ENCODE measurements at places on chromosomes 13 and 19.

DNA sequence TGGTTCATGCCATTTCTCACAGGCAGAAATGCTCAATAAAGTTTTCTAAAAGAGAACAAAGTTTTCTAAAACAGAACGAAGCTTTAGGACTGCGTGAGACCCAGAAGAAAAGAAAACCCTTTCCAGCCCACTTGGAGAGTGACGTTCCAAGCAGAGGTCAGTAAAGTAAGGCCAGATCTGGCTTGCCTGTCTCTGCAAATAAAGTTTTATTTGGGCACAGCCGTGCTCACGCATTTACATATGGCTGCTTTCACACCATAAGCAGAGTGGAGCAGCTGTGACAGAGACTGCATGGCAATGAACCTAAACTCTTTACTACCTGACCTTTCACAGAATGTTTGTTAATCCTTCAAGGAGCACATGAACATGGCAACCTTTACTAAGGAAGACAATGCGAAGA, 23.6 kb downstream of the IRS2 start:
- DNase-seq: no peak

DNA sequence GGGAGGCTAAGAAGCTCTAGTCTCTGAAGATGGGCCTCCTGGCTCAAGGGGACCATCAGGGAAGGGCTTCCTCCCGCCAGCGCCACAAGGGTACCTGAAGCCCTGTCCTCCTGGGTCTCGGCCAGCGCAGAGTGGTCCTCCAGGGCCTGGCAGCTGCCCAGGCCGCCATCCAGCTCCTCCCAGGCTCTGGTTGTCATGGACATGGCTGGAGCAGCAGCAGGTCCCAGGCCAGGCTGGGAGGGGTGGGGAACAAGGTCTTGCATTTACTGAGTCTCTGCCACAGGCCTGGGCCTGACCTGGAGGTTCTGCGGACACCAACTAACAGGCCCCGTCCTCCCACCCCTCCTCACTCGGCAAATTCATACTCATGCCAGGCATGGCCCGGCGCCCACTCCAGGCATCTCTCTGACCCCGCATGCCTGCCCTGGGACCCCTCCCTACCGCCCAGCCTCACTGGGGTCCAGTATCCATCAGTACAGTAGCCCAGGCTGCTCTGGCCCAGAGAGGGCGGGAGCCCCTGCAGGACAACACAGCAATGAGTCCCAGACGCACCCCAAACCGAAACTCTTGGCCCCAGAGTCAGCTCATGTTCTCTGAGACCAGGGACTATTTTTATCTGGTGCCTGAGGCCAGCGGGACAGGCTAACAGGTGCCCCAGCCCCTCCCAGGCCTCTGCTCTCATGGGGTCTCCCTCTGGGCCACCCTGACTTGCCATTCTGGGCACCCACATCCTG, 938 bp downstream of the JSRP1 start:
- no peak for DNase-seq

DNA sequence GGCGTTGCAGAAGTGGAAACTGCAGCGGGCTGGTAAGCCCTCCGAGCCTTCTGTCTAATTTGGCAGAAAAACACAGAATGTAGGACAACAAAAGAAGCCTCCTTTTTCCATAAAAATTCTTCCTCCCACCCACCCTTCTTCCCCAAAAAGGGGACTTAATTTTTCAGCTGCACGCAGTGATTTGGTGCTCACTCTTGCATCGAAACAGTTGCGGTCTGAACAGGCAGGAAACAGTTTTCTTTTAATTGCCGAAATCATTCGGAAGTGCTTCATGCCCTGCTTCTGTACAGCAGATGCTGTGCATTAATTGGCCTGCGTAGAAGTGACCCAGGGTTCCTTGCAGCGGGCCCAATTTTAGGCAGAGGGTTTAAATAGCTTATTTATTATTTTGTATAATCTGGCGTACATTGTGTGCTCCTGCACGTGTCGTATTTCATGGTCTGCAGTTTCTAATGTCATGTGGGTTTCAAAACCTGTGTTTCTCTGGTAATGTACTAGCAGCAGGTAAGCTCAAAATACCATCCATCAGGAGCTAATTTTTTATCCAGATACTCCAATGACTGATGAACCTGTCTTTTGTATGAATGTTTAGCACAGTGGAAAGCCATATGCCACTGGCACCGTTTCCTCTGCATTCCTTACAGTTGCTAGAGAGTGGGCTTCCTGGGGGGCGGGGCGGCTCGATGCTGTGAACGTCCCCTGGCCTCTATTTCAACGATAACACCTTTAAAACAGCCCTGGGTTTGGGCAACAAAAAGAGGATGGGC, 66.6 kb downstream of the GGACT start:
- DNase-seq: no peak

DNA sequence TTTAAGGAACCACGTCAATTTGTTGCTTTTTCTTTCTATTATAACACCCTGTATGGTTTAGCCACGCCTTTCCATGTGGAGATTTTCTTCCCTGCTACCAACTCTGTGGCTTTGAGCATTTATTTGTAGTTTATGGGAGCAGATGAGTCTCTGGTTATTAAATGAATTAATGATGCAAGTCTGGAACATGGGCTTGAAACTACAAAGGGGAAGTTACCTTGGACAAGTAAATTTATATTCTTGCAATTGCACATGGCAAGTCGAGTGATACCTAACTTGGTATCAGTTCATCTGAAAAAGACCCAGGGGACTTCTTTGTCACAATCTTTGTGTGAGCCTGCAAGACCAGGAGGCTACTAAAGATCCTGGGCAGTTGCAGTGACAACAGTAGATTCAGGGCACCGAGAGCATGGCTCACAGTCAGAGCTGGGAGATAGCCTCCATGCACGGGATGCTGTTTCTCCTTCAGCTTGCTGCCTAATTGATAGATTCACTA, 24.4 kb downstream of the B3GLCT start:
- DNase-seq: no peak

GRCh38 chr19:14408491-14409145, 10.5 kb downstream of the DDX39A start:
- no peak for DNase-seq

GRCh38 chr19:29269641-29270040, 56.7 kb upstream of the UQCRFS1 start:
- DNase-seq: no peak

DNA sequence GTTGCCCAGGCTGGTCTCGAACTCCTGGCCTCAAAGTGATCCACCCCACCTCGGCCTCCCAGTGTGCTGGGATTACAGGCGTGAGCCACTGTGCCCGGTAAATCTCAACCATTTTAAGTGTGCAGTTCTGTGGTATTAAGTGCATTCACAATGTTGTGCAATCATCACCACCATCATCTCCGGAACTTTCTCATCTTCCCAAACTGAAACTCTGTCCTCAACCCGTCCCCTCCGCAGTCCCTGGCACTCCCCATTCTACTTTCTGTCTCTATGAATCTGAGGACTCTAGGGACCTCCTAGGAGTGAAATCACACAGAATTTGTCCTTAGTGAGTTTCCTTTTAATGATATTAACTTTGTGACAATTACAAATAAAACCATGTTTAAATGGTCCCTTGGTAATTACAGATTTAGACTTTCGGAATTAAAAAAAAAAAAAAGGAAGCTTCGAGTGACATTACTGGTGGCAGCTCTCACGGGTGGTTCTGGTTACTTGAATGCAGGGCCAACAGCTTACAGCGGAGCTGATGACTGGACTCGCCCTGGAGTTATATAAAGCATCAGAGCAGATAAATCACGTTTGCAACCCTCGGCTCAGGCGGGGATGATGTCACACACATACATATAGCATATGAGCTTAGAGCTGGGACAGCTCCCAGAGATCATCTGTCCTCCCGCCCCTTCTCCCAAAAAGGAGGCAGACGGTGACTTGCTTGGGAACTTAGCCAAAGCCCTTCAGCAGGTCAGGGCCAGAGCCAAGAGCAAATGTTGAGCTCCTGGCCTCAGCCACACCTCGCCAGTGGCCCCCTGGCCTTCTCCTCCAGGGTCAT, 89.8 kb downstream of the ZNF557 start:
- DNase-seq: no peak

- DNase-seq: no peak
Observed at GRCh38 chr13:73532987-73533510, 474.2 kb downstream of the KLF5 start.

DNA sequence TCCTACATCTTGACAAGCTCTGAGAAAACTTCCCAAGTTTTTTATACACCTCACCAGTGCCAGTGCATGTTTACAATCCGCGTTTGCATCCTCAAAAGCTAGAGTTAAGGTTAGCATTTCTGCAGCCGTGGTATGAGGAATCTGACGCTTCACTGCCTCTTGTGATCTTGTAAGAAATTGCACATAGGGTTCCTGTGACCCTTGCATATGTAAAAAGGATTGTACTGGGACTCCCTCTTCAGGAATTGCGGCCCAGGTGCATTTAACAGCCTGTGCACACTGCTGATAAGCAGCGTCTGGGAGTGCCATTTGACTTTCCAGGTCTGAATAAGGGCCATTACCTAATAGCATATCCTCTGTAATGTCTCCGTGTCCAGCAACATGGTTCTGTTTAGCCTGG, 15.3 kb downstream of the FPR3 start:
- no peak for DNase-seq

GRCh38 chr13:50085063-50085462, 69.8 kb downstream of the KCNRG start:
- no peak for DNase-seq

Measured in dorsolateral prefrontal cortex (tissue), 122 donors.